ENCODE measurements at places on chromosomes 13 and 19.

DNA sequence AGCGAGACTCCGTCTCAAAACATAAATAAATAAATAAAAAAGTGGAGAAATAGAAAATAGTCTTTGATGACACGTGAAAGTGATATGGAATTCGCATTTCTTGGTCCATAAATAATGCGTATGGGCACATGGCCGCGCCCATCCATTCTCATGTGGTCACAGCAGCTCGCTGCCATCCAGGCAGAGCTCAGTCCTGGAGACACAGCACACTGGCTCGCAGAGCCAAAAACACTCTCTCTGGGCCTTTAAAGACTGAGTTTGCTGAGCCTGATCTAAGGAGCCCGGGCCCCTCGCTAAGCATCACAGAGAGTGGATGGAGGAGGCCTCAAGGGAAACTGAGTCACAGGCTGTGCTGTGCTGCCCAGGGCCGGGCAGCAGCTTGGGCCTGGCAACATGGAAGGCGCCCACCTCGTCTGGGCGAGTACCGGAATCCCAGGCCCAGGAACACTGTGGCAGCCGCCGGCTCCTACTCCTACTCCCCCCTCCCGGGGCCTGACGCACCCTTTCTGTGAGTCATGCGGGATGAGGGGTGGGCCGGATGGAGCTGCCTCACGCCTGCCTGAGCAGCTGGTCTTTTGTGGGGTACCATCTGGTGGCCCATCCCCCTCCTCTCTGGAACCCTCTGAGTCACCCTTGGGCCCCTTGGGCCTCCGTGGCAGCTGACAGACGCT lies 28.9 kb upstream of the CACTIN start:
- no peak for DNase-seq

DNA sequence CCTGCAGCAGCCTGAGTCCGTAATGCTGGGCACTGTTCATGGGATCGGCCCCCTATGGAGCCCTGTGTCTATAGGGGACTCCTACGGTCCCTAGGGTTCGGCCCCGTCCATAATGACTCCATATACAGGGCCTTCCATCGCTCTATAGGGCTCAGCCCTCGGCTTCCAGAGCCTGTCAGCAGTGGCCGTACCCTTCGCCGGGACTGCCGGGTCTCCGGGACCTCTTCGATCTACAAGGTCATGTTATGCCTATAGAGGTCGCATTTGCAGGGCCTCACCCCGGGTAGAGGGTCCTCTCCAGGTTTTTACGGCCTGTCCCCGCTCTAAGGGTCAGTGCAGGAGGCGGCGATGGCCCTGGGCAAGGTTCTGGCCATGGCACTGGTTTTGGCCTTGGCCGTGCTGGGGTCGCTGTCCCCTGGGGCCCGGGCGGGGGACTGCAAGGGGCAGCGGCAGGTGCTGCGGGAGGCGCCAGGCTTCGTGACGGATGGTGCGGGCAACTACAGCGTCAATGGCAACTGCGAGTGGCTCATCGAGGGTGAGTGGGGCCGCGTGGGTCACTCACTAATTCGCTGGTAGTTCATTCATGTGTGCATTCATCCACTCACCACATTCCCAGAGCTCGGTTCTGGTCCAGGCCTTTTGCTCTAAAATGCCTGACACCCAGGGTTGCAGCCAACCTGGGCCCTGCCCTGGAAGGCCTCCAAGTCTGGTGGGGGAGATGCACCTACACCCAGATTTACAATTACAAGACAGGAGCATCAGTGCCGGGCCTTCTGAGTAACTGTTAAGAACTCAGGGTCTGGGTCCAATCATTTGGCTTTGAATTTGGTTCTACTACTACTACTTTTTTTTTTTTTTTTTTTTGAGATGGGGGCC lies 699 bp downstream of the MEGF8 start:
- no peak for DNase-seq

- DNase-seq, result no peak
Measured at GRCh38 chr19:40682431-40682964, 8.0 kb downstream of the NUMBL start.

- DNase-seq, result no peak
Measured at GRCh38 chr13:46101484-46102254, 3.2 kb downstream of the CPB2 start.

DNA sequence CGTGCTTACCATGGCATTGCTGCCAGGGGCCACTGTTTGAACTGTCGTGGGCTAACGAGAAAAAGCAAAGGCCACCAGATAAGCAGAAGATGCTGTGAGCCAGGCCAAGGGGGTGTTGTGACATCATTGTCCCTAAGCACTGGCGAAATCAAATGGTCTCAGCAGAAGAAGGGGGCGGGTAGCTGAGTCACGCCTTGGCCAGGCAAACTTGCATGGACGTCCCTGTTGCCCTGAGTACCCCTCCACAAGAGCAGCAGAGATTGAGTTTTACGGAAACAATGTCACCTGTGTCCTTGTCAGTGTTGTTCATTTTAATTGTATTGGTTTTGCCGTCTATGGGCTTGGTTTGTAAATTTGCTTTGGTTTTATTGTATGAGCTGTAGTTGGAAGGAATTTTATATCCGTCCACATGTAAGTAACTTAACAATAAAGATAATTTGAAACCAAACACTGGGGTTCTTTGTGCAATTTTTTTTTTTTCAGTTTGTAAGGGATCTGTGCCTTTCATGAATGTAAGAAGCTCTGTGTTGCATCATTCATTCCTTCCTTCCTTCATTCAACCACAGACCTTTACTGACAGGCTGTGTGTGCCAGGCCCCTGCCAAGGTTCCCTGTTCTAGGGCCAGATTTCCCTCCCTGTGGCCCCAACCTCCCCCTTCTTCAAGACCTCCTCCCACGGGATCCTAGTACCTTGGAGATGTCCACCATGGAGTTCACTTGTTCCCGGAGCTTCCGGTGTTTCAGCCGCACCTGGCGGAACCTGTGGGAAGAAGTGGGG lies 12.3 kb downstream of the KCNN4 start:
- DNase-seq, result no peak

GRCh38 chr13:44030615-44031014 lies 150.9 kb downstream of the LACC1 start:
- no peak for DNase-seq

- DNase-seq, result no peak
Measured at GRCh38 chr13:81745391-81745790, 1404.5 kb upstream of the SPRY2 start.

DNA sequence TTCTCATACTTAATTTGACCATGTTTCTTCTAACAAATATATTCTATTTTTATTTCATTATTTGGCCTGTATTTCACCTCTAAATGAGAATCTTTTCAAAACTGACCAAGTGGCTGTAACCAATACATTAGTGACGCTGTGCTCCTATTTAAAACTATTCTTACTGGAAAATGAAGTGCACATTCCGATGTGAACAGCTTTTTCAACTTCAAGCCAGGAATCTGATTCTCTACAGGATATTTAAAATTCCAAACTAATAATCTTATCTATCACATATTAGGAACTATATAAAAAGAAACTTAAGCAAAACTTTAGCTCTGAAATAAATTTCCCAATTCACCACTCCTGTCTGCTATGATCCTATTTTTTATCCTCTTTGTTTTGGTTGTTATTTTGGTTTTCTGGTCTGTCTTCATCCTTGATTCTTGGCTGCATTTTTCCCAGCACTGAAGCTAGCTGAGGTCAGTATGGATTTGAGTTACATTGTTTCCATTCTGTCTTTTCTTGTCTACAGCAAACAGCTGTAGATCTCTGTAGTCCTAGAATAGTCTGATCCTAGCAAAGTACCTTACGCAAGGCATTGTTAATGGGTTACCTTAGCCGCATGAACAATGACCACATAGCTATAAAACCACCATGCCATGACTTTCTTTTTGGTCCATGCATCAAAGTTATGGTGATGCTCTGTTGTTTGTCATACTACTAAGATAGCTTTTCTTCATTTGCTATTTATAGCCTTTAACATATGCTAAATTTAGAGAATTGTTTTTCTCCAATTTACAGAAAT lies 748.6 kb upstream of the SPRY2 start:
- no peak for DNase-seq

- no peak for DNase-seq
Measured at GRCh38 chr13:71005919-71006318, 861.1 kb downstream of the DACH1 start.

- DNase-seq, result peak; percentile 9
Measured at GRCh38 chr13:36736119-36736726, 62.4 kb downstream of the SERTM1 start.

DNA sequence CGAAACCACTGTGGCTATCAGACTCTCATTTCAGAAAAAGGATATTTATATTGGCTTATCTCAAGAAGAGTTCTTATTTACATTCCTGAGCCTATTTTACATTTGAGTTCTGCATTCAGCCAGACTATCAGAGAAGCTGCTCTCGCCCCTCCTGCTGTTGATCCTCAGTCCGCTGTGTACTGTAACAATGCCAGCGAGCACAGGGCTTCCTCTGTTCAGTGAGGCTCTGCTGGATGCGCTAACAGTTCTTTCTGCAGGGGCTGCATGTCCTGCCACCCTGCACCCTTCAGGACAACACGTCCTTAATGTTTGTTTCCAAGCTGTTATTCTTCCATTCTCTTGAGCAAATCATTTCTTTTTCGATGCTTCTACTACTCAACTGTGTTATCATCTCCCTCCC lies 463.7 kb upstream of the SGCG start:
- DNase-seq, result no peak

DNA sequence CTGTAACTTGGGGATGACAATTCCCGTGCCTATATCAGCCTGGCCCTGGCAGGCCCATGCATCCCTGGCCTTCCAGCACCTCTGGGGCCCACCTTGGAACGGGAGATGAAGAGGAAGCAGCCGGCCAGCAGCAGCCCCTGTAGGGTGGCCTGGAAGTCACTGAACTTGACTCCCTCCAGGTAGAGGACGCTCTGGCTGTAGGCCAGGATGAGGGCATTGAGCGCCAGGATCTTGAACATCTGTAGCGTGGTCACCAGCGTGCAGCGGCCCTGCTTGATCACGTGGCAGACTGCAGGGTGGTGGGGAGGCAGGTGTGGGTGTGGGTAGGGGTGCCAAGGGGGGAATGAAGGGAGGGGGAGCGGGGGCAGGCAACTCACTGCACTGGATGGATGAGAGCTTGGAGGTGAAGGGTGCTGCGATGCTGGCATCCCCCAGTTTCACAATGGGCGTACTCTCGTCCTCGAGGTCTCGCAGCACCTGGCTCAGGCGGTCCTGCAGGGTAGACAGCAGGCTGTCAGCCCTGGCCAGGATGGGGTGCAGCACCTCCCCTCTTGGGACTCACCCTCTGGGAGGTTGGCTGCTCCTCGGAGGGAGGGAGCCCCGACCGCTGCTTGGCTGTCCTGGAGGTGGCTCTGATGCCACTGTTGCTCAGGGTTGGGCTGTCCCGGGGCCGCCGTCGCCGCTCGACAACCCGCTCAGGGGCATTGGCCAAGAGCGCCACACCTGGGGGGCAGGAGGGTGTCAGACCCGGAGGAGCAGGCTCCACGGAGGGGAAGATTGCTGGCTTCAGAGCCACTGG lies 3.8 kb upstream of the GMIP start:
- DNase-seq, result no peak

GRCh38 chr19:28468701-28469459 lies 744.1 kb downstream of the UQCRFS1 start:
- no peak for DNase-seq

- no peak for DNase-seq
Measured at GRCh38 chr19:15452111-15453047, 2.6 kb upstream of the WIZ start.

DNA sequence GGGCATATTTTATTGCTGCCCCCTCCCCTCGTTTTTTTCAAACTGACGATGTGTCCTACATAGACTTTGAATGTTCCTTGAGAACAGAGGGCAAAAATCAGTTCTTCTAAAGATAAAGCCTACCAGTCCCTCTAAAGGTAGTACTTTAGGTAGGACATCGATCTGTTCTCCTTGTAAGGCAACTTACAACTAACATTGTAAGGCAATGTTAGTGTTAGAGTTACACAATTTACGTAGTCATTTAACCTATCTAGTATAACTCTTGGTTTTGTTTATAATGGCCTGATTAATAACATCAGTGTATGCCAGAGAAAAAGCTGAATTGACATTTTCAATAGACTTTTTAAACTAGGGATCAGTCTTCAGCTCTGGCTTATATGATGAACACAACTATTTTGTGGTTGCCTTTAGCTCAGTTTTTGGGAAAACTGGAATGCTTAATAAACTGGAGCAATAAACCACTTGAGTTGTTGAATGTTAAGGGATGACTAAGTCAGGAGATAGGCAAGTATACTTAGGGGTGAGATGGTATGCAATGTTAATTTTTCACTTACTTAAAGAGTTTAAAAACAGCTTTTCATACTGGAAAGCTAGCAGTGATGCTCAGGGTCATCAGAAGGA lies 2.2 kb downstream of the NDFIP2 start:
- no peak for DNase-seq

GRCh38 chr19:19568802-19569756 lies 31.0 kb downstream of the CILP2 start:
- DNase-seq, result no peak

DNA sequence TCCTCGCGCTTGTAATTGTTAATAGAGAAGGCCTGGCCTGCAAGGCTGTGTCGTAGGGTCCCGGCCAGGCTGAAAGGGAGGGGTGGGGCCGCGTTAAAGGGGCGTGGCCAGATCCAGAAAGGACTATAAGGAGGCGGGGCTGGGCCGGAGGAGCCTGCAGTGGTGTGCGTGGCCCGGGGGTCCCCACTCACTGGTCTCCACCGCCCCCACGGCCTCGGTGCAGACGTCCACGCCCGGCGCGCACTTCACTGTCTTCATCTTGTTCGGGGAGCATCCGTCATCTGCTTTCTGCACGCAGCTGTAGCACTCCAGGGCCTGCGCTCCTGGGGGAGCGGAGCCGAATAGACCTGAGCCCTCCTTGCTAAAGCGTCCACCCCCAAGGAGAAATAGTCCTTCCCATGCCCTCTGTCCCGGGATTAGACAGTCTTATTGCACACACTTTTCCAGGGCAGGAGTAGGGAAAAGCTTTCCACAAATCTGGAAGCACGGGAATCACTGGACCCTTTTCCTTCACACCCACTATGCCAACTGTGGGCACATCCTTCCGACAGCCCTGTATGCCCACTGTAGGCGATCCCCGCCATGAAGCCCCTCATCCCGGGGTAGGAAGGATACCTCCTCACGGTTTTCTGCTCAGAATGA lies 1.2 kb downstream of the LYPD3 start:
- peak; percentile 67 for DNase-seq

GRCh38 chr13:71828117-71828516 lies 38.9 kb downstream of the DACH1 start:
- no peak for DNase-seq

DNA sequence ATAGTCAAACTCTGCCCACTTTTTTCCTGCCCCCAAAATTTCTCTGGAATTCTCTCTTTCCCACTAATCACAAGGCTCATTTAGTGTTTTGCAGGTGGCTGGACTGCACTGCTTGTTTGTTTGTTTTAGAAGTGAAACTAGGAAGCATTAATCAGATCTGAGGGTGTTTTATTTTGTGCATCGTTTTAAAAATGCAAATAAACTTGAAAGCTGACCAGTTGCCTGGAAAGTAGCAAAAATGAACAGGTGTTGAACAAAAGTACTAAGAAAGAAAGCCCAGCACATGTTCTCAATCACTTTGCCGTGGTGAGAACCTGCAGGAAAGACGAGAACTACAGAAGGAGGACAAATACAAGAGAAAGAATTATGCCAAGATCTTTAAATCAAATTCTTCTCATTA lies 365.5 kb downstream of the PCDH9 start:
- DNase-seq, result no peak

GRCh38 chr13:87677043-87677495 lies 5.9 kb downstream of the SLITRK5 start:
- no peak for DNase-seq

Data from stimulated activated CD4-positive, alpha-beta T cell treated with anti-CD3 and anti-CD28 coated beads, Interleukin-1b, Interleukin-23, amount 100 ng/mL, for 1 hour (primary cell).